ENCODE measurements at places on chromosomes 11 and 22.

- ATAC-seq, result no peak
These were observed 47.4 kb downstream of the IGLL1 start for GRCh38 chr22:23532731-23533130.

DNA sequence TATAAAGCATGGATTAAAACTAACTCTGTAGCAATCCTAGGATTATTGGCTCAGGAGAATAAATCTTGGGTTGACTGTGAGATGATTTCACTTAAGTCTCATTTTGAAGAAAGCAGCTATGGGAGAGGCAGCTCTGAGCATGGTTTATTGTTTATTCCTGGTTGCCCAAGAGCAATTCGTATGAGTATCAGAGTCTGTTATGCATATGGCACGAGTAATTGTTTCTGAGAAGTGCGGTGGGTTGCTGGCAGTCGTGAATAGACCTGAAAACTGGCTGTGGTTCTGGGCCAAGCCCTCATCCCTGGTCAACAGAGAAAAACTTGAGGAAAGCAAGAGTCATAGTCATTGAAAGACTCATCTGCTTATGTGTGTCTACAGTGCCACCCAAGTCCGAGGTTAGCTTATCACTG, 26.8 kb downstream of the DIXDC1 start:
- ATAC-seq, result no peak

DNA sequence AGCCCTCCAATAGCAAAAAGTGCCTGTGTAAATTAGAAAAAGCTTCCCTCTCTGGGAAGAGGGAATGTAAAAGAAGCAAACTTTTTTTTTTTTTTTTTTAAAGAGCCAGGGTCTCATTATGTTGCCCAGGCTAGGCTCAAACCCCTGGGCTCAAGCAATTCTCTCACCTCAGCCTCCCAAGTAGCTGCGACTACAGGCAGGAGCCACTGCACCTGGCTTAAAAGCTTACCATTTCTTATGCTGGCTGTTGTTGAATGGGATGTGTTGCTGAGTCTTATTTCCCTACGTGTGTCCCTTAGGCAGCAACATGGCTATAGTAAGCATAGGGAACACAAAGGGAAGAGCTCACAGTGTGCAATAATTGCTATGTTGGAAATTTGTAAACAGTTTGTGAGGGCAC, 225.5 kb upstream of the CCDC90B start:
- ATAC-seq, result no peak

DNA sequence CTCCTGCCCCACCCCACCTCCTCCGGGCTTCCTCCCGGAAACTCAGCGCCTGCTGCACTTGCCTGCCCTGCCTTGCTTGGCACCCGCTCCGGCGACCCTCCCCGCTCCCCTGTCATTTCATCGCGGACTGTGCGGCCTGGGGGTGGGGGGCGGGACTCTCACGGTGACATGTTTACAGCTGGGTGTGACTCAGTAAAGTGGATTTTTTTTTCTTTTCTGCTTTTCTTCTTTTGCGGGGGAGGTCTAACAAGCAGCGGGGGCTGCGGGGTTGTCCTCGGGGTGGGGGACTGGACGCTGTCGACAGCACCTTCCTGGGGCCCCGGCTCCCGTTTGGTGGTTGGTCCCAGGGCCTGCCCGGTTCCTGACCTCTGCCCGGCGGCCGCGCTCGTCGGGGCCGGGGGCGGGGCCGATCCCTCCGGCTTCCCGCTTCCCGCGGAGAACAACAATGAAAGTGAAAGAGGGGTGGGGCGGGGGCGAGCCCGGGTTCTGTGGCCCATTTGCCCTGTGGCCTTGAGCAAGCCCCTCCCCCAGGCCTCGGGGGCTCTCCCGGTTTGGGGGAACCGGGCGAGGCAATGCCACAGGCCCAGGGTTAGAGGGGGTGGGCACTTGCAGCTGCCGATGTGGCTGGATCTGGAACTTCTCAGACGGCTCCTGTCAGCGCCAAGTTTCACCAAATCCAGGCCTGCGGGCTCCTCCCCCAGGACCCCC, 975 bp upstream of the MDK start:
- ATAC-seq, result peak; percentile 56

DNA sequence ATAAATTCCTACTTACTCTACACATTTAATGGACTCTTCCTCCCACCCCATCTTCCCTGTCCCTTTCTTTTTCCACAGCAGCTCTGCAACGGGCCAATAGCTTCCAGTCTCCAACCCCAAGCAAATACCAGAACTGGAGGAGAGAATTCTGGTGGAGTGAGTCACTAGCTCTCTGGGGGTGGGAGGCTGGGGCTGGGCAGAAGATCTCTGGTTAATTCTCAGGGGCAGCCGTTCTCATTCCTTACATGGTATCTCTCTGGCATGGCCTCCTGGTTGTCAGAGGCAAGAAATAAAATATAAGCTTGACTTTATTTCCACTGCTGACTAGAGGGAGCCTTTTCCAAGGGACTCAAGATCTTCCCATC, 90.4 kb upstream of the PARVA start:
- ATAC-seq, result peak; percentile 76

DNA sequence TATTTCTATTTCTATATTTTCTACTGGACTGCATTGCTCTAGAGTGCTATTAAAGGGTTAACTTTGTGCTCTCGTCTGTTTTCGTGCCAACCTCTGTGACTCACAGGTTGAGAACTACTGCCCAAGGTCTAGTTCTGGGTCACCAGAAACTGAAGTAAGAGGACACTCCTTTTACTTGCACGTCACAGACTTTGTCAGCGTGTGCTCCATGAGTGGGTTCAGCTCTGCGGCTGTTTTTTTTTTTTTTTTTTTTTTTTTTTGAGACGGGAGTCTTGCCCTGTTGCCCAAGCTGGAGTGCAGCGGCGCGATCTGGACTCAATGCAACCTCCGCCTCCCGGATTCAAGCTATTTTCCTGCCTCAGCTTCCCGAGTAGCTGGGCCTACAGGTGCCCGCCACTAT, 49.8 kb downstream of the CLMP start:
- ATAC-seq, result peak; percentile 88

Measured in gastroesophageal sphincter (tissue), 4 donors.